Ammon's horn (tissue), 1 donor: ENCODE measurements at places on chromosomes 6 and 20.

DNA sequence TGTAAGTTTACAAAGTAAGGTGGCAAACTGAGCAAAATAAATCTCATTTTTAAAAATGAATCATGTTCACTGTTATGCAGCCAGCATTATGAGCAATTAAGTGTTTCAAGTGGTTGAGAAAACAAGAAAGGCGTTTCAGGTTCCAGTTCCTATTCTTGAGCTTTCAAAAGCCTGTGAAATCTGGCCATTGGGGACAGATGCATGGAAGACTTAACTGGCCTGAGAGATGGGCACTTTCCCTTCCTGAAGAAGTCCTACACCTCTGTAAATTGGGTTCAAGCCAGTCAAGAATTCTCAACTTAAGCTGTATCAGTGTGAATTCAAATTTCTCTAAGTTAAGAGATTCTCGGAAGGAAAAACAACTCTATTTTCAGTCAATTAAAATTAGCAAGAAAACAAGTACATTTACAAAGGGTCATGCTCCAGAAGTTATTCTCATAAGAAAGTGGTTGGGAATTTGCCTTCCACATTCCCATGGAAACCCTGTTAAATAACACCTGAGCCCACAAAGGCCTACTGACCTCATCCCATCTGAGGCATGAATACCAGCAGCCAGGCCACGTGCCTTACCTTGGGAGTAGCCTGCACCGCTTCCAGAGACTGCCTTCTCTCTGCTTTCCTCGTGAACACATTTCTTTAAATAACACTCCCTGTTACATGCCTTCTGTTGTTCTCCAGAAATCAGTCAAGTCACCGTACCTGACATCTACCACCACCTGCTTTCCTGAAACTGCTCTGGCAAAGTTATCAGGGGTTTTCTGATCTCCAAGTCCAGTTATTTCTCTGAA lies 19.4 kb downstream of the MAP3K5 start:
- DNase-seq, result no peak

- no peak for DNase-seq
Measured at GRCh38 chr6:7389162-7389450, 436 bp downstream of the CAGE1 start.

- no peak for DNase-seq
Measured at GRCh38 chr6:4133941-4134838, 1.2 kb downstream of the ECI2 start.

GRCh38 chr6:78639111-78640110 lies 227.9 kb upstream of the IRAK1BP1 start:
- DNase-seq, result no peak
